ENCODE measurements at places on chromosomes 2 and 18.

- no peak for DNase-seq
Measured at GRCh38 chr2:42809819-42810120, 17.4 kb upstream of the HAAO start.

DNA sequence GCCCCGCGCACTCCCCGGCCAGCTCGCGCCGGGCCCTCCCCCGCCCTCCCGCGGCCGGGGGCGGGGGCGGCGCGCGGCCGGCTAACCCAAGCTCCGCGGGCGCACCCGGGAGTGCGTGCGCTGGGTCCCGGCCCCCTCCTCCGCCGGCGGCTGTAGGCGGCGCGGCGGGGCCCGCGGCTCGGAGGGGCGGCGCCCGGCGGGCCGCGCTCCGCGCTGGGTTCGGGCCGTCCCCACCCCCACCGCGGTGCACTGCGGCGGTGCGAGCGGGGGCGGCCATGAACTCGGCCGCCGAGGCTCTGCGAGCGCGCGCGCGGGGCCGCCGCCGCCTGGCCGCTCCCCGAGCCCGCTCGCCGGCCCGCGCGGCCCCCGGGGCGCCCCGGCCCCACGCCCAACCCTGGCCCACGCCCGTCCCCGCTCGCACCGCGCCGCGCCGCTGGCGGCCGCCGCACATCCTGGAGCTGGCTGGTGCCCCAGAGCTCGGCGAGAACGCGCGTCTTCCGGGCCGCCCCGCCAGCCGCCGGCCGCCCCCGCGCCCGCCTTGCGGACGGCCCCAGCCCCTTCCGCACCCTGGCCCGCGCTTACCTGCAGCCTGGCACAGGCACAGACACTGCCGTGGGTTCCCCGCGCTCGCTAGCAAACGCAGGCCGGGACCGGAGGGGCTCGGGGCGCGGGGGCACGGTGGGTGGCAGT, at the start of gene ZBTB14:
Gene ZBTB14 (minus strand): TSS at position 496 of the 690 bp plus-strand sequence. CDS start 2,480 bp downstream, outside the sequence.
- no peak for DNase-seq

DNA sequence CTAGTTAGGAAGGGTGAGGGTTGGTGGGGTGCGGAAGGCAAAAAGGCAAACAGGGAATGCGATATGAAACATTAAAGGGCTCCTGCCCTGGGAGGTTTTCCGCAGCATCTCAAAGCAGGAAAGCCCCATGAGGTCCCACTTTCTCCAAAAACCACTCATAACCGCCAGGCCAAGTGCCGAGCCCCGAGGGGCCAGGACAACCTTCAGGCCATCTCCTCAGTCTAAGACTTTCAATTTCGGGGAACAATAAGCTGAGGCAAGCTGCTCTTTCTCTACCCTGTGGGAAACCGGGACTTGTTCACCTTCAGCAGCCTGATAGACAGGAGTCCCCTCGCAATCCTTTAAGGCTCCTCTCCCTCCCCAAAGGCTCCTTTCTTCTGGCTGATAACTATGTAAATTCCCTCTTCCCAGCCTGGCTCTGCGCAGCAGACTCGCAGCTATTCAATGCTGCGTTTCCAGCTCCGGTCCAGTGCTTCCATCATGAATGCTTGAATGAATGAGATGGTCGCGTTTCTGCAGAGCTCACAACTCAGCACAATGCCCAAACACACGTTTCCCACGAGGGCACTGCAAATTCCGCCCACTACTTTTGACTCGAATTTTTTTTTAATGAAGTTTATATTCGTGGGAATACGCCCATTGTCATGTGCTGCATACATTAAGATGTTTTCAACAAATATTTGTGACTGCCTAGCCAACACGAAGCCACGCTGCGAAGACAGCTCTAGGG, 1.4 kb downstream of the LAMA1 start:
- DNase-seq, result peak; percentile 85

DNA sequence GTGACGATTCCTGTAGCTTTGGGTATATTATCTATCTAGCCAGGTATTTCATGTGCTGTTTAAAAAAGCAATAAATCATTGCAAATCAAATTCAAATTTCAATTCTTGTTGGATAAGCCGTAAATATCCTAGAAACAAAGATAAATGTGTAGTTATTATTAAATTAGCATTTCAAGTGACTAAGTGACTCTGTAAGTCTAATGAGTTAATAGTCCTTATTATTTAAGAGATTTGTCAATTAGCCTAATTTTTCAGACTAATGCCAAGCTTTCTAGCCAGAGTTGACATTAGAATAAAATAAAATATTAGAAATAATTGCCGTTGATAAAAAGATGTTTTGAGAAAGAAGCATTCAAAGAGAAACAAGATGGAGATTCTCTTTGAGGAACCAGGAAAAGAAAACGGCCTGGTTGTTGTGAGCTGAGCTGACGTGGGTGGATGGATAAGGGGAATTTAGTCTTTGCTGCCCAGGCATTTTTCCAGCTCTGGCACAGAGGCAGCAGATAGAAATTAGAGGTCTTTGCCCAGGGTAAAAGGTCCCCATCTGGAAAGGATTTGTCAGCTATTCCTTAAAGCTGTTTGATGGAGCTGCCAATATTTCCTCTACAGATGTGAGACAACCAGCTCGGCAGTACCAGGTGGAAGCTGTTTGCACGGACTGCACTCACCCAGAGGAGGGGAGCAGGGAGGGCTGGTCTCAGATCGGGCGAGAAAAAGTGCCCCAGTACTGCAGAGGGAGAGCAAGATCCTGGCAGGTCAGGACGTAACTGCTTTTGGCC, 117.3 kb upstream of the SEC11C start:
- no peak for DNase-seq

DNA sequence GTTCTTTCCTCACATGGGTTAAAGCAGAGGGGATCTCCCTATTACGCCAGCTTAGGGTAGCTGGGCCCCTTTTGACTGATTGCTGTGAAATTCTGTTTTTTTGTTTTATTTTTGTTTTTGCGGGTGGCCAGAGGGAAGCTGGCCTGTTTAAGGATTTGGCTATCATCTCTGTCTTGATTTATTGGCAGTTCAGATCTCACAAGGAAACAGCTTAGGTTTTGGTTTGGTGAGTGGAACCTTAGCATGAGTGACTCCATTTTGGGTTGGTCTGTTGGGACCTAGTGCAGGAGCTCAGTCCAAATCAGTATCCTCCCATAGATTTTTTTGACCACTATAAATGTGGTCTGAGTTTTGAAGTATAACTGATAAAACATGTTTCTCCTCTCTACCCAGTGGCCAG, 25.6 kb upstream of the NTSR2 start:
- no peak for DNase-seq

DNA sequence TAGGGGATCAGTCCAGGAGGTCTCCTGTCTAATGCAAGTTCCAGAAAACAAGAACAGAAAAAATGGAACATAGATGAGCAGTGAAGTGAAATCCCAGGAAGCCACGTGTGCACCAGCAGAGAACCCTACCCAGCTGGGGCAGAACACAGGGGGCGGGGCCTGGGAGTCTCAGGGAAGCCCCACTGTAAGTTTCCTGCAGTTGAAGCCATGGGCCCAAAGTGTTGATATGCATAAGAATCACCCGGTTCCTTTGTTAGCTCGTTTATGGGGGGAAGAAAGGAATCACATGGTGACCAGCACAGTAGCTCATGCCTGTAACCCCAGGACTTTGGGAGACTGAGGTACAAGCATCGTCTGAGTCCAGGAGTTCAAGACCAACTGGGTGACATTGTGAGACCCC, 131.3 kb downstream of the INO80D start:
- no peak for DNase-seq

DNA sequence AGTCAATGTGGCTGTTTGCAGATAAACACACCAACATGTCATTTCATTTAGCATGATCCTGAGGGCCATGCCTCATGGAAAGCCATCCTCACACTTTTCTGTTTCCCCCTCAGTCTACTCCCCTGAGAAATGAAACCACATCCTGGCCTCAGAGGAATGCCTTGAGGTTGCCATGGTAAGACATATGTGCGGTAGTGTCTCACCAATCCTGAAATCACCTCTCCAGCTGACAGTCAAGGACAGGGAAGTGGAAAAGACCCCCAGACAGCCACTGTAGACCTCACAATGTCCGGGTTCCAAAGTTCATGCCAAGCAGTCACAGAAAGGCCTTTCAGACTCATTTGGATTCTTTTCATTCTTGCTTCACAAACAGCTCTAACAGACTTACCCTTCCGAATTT, 175.2 kb upstream of the PKDCC start:
- DNase-seq, result no peak

DNA sequence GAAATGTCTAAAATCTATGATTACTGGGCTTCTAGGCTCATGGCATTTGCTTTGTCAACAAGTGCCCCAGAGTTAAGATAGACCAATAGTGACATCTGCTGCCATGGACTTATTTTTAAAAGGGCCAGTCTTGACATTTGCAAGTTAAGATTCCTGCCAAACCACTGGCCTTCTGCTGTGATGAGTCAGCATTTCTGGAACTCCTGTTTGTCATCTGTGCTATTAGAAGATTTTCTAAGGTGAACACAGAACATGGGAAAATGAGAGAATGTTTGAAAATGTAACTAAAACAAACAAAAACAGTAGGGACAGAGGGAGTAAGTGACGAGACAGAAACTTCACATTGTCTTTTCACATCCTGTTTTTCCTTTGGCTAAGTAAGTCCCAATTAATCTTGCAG, 93.7 kb upstream of the WDR75 start:
- no peak for DNase-seq

GRCh38 chr18:10588975-10589374, 63.1 kb downstream of the NAPG start:
- no peak for DNase-seq

- DNase-seq, result peak; percentile 77
Measured at GRCh38 chr18:44851856-44852621, 171.4 kb downstream of the SETBP1 start.

DNA sequence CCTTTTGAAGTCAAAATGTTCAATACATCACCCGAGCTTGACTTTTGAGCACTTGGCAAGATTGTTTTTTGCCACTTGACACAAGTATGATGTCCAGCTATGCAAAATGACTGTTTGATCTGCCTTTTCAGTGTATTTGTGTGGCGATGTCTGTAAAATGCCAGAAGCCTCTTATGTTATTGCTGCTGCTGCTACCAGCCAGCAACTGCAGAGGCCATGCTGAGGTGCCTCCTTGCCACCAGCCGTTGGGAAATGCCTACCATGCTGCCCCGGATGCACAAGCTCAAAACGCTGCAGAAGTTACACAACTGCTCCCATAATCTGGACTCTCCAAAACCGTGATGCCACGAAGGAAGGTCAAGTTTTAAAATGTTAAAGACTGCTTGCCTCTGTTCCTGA, 80.3 kb downstream of the RTN4 start:
- DNase-seq, result no peak

DNA sequence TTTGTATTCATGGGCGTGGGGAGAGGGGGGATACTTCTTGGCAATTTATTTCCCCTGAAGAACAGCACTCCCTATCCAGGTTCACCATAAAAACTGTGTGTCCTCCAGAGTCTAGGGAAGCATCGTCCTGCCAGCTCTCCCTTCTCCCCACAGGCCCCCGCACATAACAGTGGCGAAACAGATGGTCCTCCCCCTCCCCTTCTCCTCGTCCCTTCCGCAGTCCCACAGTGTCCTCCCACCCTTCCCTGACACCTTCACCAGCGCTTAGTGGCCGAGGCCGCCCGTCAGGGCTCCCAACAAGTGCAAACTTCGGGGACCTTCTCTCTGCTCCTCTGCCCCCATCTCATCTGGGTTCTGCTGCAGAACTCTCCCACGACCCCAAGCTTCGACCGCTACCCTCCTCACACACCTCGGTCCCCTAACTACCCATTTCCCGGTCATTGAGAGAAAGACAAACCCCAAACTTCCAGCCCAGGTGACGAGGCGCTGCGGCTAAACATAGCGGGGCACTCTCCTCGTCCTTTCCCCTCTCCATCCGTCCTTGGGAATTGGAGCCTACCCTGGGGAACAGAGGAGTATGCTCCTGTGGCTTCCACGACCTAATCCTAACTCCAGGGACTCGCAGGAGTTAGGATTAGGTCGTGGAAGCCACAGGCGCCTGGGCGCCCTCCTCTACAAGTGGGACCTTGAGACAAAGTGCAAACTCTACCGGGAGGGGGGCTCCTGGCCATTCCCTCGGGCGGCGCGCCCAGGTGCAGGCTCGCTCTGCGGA, 971 bp downstream of the ZNF385B start:
- peak; percentile 63 for DNase-seq

DNA sequence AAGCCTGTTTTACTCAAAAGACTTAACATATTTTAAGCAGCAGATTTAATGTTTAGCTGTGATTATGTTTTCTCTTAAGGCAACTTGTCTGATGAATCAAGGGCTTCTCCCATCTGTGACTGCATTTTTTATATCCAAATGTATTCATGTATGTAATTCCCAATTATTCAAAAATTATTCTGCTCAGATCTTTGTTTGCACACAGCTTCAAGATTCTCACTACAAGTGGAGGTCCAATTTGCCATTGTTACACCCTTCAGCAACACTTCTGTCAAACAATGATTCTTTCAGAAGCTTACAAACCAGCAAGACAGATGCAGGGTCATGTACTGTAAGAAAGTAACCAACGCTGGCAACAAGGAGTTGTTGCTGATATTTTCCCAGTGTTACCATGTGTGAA, 5.9 kb upstream of the LRPPRC start:
- peak; percentile 40 for DNase-seq

DNA sequence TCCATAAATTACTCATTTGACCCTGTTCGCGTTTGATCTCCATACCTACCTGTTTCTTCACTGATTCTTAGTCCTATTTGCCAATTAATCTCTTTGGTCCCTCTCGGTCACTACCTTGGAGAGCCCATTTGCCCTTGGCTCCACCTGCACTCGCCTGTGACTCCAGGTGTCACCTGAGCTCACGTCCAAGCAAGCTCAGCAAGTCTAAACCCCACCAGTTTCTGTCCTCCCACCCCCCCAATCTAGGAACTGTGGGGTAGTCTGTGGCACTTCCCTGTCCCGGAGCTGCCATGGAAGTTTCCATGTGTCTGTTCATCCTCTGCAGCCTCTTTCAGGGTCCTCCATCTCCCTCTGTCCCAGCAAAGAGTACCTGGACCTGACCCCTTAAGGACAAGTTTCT, 68.1 kb upstream of the BCL2L11 start:
- DNase-seq, result no peak
